ENCODE measurements at places on chromosomes 7 and 10.

DNA sequence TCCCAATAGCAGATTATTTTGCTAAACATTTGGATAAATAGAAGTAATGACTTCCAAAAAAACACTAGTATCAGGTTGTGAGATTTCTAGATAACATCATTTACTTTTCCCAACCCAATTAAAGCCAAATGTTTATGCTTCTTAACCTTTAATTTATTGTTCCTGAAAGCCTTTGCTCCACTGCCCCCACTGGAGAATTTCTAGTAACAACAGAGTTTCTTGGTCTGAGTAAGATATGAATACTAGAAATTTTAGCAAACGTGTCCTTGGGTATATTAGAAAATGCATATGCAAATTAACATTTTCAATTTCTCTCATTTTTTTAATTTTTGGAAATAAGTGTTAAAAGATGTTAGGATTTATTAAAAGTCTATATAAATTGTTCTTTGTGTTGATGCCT lies 958.0 kb upstream of the PHF14 start:
- no peak for DNase-seq

DNA sequence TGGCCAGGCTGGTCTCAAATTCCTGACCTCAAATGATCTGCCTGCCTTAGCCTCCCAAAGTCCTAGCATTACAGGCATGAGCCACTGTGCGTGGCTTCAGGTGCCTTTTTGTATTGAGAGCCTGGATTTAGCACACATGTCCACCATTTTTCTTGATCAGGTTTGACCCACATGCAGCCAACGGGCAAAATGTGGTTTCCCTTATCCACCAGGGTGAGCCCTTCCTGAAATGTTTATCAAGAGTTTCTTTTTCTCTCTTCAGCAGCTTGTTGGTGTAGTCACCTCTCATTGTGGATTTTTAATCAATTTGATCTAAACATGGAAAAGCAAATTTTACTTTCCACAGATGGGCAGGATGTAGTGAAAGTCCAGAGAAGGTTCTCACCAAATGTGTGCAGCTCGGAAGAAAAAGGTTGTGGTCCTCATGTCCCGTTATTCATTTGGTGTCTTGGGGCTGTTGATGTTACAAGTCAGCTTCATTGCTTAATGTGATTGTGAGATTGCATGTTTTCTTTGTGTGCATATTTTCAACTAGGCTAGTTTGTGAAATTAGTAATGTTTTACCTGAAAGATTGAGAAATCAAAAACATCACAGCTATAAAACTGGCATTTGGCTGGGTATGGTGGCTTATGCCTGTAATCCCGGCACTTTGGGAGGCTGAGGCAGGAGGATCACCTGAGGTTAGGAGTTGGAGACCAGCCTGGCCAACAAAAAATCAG lies 28.9 kb downstream of the GUSB start:
- DNase-seq: no peak

DNA sequence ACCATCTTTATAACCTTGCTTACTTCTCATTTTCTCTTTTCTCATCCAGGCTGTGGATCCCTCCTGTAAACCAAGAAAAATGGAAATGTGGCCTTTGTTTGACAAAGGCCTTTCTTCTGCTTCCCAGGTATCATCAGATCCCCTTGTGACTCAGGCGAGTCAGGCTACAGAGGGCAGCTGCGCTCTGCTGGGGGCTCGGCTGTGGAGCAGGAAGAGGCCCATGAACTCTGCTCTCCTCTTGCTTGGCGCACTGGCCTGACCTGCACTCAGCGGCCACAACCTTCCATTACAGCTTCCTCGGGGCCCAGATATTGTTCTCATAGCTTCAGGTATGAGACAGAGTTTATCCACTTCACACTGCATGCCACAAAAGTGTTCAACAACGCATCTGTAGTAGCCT lies 457.6 kb upstream of the COBL start:
- DNase-seq: no peak

DNA sequence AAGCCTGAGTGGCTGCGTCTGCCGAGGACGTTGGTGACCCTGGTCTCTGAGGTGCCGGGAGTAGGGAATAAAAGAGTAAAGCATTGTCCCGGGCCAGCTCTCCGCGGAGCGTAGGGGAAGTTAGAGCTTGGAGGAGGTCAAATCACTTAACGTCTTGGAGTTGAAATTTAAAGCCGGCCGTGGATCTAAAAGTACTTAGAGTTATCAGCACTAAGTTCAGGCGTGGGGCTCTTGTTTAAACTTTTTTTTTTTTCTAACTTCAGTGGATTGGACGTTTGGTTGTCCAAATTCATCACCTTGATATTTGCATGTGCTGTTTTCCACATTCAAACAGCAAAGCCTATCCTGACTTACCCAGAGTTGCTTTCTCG lies 700 bp downstream of the NIPSNAP2 start:
- DNase-seq: no peak

DNA sequence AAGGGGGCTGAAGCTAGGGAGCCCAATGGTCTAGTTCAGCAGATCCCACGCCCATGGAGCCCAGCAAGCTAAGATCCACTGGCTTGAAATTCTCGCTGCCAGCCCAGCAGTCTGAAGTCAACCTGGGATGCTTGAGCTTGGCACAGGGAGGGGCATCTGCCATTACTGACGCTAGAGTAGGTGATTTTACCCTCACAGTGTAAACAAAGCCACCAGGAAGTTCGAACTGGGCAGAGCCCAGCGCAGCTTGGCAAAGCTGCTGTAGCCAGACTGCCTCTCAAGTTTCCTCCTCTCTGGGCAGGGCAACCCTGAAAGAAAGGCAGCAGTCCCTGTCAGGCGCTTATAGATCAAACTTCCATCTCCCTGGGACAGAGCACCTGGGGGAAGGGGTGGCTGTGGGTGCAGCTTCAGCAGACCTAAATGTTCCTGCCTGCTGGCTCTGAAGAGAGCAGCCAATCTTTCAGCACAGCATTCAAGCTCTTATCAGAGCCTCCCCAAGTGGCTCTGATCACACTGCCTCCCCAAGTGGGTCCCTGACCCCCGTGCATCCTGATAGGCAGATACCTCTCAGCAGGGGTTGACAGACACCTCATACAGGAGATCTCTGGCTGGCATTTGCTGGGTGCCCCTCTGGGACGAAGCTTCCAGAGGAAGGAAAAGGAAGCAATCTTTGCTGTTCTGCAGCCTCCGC lies 167.8 kb downstream of the CCDC71L start:
- DNase-seq: peak; percentile 14

GRCh38 chr7:45670717-45671116 lies 96.5 kb downstream of the ADCY1 start:
- no peak for DNase-seq

DNA sequence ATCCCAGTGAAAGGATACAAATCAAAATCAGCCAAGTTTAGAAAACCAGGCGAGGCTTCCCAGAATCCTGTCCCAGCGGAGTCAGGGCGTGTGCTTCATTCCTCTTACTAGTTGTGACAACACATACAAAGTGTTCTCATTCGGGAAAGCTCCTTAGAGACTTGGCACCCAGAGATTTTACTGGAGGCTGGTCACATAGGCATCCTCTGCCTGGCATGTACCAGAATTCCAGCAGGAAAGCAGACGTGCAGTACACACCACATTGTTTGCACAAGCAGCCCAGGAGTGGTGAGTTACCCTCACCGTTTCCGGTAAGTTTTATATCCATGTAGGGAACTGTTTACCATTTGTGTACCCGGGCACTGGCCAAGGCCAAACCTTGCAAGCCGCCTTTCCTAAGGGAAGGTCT lies 34.9 kb downstream of the MMRN2 start:
- DNase-seq: no peak

GRCh38 chr7:66505531-66506451 lies 122.9 kb upstream of the KCTD7 start:
- DNase-seq: peak; percentile 30

DNA sequence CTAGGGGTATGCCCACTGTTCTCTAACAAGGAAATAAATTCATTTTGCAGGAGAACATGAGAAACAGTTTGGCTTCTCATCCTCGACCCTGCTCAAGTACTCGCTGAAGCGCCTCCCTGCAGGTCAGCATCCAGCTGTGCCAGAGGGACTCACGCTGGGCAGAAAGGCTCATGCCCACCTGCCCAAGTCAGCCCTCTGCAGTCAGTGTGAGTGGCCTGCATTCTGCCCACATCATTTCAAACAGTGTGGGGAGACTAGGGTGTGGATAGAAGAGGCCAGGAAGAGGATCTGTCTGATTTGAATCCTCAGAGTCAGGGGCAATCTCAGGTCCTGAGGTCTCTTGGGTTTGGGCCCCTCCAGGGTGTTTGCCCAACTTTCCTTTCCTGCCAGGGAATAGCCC lies 297.8 kb downstream of the ELMO1 start:
- no peak for DNase-seq

DNA sequence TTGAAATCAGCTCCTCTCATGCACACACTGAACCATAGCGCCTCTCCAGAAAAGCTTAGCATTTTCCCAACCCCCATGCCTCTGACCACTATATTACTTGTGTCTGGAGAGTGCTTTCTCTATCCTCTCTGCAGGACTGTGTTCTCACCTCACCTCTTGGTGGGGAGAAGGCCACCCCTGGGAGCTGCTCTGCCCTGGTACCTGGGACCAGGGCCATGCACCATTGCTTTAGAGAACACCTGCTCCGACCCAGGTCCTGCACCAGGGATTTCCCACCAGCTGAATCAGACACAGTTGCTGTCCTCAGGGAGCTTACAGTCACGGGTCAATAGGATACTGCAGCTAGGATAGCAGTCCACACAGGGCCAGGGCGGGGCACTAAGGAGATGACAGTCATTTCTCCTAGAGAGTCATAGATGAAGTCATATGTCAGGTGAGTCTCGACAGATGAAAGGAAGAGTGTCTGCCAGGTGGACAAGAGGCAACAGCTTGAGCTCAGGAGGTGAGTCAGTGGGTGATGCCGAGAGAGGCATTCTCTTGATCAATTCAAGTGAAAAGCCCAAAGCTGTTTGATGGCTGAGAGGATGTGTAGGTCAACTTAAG lies 619 bp upstream of the LMTK2 start:
- DNase-seq: no peak

DNA sequence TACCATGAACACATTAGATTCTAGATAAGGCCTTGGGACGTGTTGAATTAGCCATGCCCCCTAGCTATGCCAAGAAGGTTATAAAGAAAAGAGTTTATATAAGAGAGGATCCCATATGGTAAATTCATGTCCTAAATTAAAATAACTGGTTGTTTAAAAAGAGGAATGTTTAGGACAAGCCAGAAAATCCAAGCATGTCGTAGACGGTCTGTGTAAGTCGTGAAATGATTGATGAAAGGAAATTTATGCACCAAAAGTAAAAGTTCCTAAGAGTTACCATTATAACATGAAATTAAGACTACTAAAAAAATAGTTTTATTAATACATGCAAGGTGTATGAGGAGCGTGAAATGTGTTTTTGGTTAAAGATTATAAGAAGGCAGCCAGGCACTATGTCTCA lies 624.9 kb downstream of the ARL4A start:
- DNase-seq: peak; percentile 9

- no peak for DNase-seq
Measured at GRCh38 chr10:8438603-8439002, 384.1 kb downstream of the GATA3 start.

GRCh38 chr7:94444813-94445212 lies 50.1 kb downstream of the COL1A2 start:
- DNase-seq: no peak

DNA sequence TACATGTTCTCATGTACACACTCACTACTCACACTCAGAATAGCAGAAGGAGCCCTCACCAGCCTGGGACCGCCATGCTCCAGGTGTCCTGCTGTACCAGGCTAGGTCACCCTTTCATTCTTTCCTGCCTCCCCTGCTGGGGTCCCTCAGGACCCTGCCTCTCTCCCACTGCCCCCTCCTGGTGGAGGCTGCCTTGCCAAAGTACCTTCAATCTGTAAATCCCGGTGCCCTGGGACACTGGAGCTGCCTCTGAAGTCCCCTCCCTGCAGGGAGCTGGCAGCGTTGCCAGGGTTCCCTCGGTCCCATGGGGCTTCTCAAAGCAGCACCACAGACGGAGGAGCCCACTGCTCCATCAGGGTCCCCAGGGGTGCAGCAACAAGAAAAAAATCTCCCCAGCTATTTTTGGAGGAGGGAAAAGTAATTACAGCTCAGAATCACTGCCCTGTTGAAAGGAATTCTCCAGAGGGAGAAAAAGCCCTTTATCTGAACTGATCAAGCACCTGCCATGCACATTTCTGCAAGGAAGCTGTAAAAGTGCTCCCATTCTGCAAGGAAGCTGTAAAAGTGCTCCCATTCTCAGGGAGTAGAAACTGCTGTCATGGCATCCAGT lies 259.9 kb downstream of the PTPRN2 start:
- DNase-seq: no peak

All from M059J (cell line).